ENCODE measurements at places on chromosomes 13 and 19.

DNA sequence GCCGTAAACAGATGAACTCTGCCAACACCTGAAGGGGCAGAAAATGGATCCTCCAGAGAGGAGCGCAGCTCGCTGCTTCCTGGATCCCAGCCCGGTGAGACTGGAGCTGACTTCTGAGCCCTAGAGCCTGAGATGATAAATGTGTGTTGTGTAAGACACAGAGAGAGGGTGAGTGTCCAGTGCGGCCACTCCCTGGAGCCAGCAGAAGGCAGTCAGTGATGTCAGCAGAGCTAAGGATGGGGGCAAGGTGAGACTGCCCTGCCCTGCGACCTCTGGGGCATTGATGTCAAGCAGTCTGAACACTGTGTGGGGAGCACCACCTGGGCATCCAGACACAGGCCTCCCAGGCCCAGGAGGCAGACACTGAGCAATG is 9.7 kb upstream of the SLC35E1 start:
- DNase-seq = no peak

- no peak for DNase-seq
Measured at GRCh38 chr19:16463991-16464575, 7.7 kb downstream of the EPS15L1 start.

DNA sequence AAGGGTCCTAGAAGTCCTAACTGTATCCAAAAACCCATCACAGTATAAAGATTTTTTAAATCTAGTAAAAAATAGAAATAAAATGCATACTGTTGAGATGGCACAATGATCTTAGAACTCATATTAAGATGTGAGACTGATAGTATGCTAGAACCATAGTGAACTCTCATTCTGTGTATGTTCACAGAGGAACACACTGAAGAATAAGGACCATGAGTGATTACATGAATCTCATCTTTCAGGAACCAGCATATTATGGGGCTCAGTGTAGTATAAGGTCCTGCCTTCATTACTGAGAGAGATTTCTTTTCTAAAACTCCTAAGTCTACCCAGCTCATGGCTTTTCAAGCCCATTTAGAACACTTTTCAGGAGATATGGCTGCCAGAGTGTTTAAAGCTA is 59.8 kb upstream of the RFC3 start:
- DNase-seq = no peak

GRCh38 chr19:17209126-17210036 is 5.8 kb upstream of the USE1 start:
- peak; percentile 25 for DNase-seq

DNA sequence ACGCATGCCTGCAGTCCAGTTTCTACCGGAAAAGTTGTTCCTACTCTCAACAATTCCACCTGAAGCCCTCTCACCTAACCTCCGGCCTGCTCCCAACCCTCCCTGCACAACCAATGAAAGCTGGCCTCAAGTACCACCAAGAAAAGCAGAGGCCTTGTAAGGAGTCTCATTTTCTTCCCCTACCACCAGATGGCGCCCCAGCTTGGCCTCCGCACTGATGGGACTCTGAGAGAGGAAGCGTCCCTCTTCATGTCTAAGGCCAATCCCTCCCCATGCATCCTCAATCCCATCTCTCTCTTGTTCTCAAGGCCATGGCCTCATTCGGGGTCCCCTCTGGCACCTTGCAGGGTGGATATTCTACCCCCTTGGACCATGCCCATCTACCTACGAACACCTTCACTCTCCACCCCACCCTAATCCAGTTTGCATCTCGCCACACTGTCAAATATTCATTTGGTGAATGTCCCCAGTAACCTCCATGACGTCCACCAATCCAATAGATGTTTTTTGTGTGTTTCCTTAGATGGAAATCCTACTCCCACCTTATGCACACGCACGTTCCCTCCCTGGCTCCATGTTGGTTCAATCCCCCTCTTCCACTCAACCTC is 412.8 kb downstream of the ZNF536 start:
- DNase-seq = peak; percentile 53

GRCh38 chr13:83121896-83122295 is 760.4 kb downstream of the SLITRK1 start:
- DNase-seq = no peak

GRCh38 chr13:24459234-24459633 is 53.3 kb downstream of the PARP4 start:
- DNase-seq = no peak

Measured in stimulated activated CD4-positive, alpha-beta T cell treated with anti-CD3 and anti-CD28 coated beads, Interleukin-12 subunit alpha, Interleukin-12 subunit beta, amount 100 ng/mL, for 4 hours (primary cell).